ENCODE measurements at places on chromosomes 16 and 17.

DNA sequence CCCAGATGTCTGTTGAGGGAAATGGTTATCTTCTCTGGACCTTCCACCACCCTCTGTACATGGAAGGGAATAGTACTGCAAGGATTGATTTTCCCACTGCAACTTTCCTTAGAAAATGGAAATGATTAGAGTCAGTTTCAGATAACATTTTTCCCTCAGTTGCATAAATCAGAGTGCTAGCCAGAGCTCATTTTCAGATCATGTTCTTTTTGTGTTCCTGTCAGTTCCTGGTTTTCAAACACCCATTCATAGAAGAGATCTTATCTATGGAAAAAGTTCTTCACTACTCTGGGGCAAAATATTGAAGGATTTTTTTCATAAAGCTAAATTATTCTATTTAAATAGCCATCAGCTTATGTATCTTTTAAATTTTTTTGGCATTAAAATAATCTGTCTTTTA, 11.7 kb upstream of the COX10 start:
- DNase-seq: no peak

GRCh38 chr17:53227111-53227510, 595.6 kb upstream of the KIF2B start:
- no peak for DNase-seq

DNA sequence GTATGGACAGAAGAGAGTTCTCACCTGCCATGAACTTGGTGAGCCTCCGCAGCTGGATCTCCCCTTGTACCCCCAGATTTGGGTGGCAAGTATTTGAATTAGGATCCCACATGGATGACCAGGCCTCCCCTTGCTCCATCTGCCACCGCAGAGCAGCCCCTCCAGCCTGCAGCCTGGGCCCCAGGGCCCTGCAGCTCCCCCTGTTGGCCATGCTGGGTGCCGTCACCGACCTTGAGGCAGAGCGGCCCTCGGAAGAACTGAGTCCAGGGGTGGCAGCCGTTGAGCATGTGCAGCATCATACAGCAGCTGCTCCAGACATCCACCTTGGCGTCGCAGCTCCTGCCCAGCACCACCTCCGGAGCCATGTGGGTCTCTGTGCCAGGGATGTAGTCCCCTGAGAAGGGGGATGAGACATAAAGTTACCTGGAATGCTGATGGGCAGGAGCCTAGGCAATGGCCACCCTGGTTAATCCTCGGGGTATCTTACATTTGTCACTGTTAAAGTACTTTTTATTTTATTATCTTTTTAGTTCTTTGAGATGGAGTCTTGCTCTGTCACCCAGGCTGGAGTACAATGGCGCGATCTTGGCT, 9.0 kb upstream of the SPATA32 start:
- DNase-seq: no peak

GRCh38 chr16:89600956-89601355, 12.5 kb upstream of the DPEP1 start:
- DNase-seq: no peak

- DNase-seq: no peak
These were observed 29.8 kb upstream of the PLLP start for GRCh38 chr16:57314161-57314785.

DNA sequence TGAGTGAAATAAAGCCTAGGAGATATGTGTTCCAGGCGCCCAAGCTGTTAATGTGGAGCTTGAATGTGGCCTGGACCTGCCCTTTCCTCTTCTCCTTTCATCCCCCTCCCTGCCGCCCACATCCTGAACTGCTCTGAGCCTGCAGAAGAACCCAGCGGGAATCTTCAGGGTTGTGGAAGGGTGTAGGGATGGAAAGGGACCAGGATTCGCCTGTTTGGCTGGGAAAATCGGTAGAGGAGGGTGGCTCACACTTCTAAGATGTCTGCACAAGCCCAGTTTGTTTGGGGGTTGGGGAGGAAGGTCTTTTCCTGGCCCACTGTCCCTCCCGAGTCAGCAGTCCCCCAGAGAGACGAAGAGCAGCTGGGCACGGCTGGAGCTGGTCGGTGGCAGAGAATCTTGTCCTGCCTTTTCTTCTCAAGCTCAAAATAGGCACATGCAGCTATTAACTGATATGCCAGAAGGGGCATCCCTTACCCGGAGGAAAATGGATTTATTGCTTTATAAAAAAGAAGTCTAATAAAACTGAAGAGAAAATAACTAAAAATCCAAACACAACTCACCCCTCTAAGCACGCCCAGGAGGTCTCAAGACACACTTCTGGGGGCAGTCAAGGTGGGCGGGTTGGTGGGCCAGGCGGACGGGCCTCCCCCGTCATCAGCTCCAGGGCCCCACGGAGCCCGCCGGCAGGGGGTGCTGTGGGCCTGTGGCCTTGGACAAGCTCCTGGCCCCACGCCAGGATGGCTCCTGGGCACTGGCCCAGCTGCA, 11.5 kb upstream of the PITPNA start:
- peak; percentile 48 for DNase-seq

DNA sequence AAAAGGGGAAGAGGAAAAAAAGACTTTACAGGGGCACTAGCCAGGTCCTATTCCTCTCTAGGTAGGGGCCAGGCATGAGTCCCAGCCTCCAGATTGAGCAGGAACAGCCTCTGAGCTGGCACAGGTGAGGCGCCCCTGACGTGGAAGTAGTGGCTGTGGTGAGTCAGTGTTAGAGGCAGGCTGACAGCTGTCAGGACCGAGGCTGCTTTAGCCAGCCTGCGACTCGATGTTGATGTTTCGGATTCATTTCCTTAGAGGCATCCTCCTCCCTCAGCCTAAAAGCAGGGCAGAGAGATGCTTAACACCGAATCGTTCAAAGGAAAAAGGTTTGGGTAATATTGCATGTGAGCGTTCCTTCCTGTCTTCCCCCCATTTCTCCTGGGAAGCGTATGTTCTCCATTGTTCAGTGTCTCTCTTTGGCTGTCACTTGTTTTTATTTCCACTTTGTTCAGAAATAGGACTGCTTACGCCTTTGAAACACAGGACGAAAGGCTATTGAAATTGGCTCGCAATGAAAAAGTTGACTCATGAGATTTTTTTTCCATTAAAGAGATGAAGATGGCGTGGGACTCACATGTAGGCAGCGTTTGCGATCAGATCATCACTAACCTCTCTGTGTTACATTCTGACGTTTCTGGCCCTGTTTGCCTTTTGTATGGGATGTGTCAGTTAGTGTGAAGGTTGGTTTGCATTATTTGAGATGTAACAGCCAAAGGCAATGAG, 1.3 kb downstream of the KIAA0513 start:
- peak; percentile 74 for DNase-seq

GRCh38 chr16:75764154-75764768, 38.0 kb upstream of the CPHXL start:
- DNase-seq: peak; percentile 67

DNA sequence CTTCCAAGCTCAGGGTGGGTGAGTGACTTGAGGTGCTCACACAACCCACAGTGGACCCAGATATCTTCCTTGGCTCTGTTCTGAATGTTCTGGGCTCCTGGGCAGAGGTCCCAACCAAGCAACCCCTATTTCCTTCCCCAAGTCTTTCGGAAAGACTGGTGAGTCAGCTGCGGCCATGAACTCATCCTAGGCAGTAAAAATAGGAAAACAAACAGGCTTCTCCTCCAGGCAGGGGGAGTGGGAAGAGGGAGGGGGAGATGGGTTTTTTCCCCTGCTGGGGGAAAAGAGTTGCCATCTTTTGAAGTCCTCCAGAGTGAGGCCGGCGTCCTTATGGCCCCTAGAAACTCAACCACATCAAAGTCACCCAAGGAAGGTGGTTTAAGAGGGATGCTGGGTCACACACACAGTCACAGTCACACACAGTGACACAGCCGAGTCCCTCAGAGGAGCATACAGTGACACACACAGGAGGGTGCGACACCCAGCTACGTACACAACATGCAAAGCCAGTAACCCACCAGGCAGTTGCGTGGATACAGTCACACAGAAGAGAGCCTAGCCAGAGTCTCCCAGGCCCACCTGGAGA, 16.0 kb upstream of the DLX4 start:
- no peak for DNase-seq

DNA sequence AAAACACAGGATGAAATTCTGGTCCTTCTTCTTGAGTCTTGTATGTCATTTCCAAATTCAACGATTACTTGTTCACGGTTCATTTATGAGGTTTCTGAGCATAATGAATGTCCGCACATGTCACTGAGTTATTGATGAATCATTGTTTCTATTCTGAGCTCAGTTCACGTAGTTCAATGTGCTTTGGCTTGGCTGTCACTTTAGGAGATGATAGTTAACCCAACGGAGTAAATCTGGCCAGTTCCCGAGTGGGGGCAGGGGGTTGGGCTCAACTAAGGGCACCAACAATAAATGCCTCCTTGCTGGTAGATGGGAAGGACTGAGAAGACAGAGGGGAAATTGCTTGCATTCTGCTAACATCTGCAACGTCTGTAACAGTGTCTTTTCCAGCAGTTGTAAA, 239.4 kb upstream of the HSBP1 start:
- no peak for DNase-seq

DNA sequence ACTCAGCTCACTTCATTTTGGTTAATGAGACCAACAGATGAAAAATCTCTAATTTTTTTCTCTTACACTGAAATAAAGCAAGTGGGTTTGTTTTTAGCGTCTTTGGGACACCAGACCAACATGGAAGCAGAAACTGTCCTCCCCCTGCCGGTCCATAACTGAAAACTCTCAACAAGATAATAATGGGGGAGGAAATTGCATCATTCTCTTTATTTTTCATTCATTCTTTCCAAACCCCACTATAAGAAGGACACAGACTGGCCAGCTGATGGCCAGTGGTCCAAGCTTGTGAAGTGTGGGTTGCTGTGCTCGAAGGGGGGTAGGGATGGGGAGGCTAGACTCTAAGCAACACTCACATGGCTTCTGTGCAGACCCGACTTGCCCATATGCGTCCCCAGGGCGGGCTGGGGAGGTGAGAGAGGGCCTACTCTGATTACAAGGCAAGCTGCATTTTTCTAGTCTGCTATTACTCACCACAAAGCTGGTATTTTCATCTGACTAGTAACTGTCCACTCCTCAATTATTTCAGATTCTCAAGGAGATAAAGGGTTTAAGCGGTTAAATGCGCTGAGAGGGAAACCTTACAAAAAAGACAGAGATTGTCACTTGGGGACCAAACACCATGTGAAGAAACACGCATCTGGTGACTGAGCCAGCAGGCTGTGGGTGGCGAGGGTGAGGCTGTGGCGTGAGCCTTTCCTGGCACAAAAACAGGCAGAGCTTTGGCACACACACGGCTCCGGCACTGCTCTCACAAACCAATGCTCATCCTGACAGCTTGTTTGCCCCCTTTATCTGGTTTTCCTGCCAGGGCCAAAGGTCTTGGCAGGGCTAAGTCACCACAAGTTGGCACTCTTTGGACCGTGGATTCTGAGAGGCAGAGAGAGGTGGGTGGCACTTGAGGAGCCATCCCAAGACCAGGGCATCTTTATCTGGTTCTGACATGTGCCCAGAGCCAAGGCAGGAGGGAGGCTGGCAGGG, 38.2 kb downstream of the MARF1 start:
- DNase-seq: no peak

DNA sequence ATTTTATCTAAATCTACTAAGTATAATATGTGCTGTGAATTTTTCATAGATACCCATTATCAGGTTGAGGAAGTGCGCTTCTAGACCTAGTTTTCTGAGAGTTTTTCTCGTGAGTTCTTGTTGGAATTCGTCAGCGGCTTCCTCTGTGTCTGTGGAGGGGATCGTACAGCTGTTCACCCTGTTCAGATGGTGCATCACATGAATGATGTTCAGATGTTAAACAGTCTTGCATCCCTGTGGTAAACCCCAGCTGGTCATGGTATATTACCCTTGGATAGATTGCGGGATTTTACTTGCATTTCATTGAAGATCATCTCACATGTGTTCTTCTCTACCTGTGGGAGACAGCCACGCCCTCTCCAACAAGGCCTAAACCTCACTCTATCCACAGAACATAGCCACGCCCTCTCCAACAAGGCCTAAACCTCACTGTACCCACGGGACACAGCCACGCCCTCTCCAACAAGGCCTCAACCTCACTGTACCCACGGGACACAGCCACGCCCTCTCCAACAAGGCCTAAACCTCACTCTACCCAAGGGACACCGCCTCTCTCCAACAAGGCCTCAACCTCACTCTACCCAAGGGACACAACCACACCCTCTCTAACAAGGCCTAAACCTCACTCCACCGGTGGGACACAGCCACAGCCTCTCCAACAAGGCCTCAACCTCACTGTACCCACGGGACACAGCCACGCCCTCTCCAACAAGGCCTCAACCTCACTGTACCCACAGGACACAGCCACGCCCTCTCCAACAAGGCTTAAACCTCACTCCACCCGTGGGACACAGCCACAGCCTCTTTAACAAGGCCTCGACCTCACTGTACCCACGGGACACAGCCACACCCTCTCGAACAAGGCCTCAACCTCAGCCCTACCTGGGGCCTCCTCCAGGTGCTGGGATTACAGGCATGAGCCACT, 180.2 kb upstream of the CHMP6 start:
- DNase-seq: no peak

DNA sequence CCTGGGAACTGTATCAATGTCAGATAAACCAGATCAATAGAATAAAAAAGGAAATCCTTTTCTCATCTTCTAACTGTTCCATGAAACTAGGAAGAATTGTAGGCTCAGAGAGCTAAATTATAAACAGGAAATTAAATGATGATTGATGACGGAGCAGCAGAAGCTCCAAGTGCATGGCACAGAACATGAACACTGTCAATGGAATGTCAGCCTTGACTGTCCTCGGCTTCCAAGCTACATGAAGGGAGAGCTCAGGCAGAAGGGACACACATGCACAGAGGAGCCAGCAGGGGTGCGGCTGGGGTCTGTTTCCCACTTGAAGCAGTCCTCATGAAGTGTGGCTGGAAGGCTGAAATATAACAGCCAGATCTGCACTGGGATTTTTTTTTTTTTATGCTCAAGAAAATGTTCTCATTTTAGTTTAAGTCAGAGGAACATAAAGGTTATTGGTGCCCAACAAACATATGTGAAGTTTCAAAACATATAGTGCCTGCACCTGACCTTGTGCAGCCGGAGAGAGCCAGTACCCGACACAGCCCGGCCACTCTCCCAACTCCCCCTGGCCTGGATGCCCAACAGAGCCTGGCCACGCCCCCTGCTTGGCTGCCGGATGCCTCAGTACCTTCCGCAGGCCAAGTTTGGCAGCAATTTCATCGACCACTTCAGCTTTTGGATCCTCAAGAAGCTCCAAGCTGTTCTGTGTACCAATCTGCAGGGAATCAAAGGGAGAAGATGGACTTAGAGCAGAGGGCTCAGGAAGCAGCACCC, 37.0 kb downstream of the NPLOC4 start:
- DNase-seq: no peak

DNA sequence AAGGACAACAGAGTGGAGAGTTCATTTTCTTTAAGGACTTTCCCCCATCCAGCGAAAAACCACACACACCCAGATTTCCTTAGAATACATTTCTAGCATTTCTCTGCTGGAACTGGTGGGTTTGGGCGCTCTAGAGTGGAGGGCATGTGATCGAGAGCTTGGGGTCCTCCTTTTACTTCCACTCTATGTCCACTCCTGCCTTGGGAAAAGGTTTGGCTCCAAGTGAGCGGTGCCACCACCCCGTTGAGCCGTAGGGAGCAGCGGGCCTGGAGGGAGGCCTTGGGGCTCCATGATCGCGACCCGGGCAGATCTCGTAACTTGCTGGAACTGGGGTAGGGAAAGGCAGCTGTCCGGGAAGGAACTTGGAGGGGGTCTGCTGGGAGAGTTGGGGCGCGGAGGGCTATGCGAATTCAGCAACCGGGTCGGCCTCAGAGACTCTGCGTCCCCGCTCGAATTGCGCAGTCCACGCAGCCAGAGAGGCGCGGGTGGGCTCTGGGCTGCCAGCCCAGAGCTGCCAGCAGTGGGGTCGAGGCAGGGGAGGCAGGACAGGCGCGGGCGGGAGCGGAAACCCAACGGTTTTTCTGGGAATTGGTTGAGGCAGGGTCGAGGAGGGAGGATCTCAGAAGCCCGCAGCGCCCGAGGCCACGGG, 2.3 kb downstream of the DLX4 start:
- no peak for DNase-seq

GRCh38 chr16:228151-228851, 948 bp downstream of the LUC7L start:
- DNase-seq: no peak

Measured in NCI-H2171 treated with DMSO at 0.1 percent for 48 hours (cell line).